PC-3 (cell line): ENCODE measurements at places on chromosomes 5 and 9. TPM values are rescaled to one million over a fixed set of nuclear protein-coding genes. Genes with fewer than 3 reads are reported as not detected.
A peak's percentile ranks its signal among the peaks of the same experiment; 100 is the strongest.

- peak; percentile 33 for DNase-seq
Observed at GRCh38 chr5:14577971-14578370, 3.6 kb upstream of the OTULINL start.

GRCh38 chr5:54570916-54571315, 53.4 kb downstream of the SNX18 start:
- no peak for DNase-seq

- no peak for DNase-seq
Observed at GRCh38 chr5:158586054-158586453, 513.7 kb downstream of the EBF1 start.

DNA sequence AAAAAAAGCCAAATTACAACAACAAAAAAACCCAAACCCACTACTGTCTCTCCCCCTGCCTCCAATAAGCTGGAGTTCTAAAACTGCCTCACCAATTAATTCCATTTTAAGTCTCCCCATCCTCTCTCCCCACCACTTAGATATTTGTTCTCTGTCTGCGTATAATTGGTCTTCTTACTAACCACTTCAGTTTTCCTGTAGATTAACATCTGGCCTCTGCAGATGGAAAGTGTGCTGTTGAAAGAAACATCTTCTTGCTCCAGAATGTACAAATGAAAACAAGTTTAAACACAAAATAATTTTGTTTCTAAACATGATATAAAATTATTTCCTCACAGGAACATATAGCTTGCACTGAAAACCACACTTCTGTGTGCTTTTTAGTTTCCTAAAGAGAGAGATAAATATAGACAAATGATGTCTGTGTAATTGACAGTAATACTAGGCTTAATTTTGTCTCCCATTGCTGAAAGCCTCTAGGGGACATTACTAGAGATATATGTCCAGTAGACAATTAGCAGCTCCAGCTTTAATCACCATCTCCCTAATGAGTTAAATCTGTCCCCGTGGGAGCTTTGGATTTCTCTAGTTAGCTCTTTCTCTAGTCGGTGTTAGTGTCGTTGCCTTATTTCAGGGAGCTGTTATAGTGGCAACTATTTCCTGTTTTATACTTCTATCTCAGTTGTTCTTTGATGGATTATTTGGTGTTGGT, 164.0 kb downstream of the ARHGAP26 start:
- DNase-seq: no peak

DNA sequence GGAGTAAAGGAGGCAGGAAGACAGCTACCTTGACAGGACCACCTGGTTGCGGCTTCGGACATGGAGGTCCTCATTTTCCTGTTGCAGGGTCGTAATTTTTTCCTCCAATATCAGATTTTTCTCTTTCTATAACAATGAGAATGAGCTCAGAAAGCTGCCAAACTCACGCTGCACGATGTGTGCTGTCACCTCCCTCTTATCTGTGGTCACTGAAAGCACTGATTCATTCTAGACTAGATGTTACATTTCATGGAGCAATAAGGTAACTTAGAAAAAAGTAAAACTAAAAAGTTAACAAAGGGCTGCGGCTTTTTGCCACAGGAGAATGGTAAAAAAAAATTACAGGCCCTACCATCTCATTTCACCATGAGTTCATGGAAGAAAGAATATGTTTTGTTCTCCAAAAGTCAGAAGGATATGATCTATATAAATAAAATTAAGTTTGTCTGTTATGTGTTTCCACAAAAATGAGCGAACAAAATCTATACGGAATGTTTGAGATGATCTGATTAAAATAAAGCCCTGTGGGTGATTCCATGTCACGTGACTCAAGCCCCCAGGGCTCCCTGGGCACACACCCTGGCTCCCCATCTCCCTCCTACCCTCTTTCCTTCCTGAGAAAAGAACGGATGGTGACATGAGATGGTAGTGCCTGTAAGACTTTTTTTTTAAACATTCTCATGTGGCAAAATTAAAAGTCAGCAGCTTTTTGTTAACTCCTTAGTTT, 26.9 kb upstream of the ANXA6 start:
- DNase-seq: no peak

GRCh38 chr9:137286975-137287383, 9.5 kb downstream of the TOR4A start:
- peak; percentile 72 for DNase-seq

DNA sequence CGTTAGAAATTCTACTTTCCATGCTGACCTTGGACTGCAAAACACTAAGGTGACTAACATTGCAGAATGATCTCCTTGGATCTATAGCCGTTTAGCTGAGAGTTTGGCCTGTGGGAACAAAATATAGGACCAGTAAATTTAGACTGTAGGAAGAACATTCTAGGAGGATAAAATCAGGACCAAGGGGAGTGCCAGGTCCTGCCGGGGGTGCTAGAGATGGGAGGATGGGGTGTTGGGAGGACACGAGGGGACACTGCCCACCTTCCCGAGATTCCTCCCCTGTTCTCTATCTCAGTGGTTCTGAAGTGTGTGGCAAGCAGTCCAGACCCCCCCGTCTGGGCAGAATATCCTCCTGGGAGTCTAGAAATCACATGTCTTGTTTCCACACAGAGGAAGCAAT, 445.2 kb downstream of the ZSWIM6 start:
- DNase-seq: no peak

DNA sequence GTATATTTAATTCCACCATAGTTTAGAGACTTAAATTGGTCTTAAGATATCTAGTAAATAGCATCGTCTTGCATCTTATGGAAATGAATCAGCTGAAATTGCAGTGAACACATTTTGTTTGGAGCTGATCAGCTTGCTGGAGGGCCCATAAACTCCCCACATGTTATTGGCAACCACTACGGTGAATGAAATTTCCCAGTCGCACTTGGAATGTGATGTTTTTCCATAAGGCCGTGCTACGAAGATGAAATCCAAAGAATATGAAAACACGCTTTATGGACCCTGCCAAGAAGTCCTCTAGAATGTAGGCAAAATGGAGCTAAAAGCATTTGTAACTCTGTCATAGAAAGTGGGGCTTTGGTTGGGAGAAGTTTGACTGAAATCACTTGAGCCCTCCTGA, 572.1 kb downstream of the ACTL7B start:
- no peak for DNase-seq

GRCh38 chr9:102986425-102986824, 8.7 kb upstream of the CYLC2 start:
- DNase-seq: no peak

PCDHA9 gene
- total RNA-seq: 0.22 and 0.35 TPM in 2 replicates

ADAMTS2 gene
- not detected in 2 replicates for total RNA-seq
